ENCODE measurements at places on chromosomes 11 and 22. TPM values are rescaled to one million over a fixed set of nuclear protein-coding genes. Genes with fewer than 3 reads are reported as not detected.

The ALDH3B1 gene
- 26.0 TPM for total RNA-seq

The OR51G2 gene
- not detected for total RNA-seq

The POU2AF1 gene
- not detected for total RNA-seq

The BUD13 gene
- 12.8 TPM for total RNA-seq

The GAL3ST3 gene
- total RNA-seq, result not detected

The CD3G gene
- total RNA-seq, result not detected

The DDT gene
- 106 TPM for total RNA-seq

The CNGA4 gene
- not detected for total RNA-seq

The PRG3 gene
- not detected for total RNA-seq

The KDM4F gene
- total RNA-seq, result not detected

The CRYBB2 gene
- not detected for total RNA-seq

The NRGN gene
- total RNA-seq, result 6.5 TPM

The MRPL17 gene
- total RNA-seq, result 86.2 TPM

The PAMR1 gene
- total RNA-seq, result 156 TPM

The HMOX1 gene
- total RNA-seq, result 116 TPM

The WT1 gene
- not detected for total RNA-seq

The OR2AT4 gene
- not detected for total RNA-seq

The SLC5A1 gene
- not detected for total RNA-seq

The BTBD18 gene
- not detected for total RNA-seq

The INS gene
- total RNA-seq, result not detected

The PATE3 gene
- not detected for total RNA-seq

The MRGPRX3 gene
- not detected for total RNA-seq

The SCGB1C1 gene
- total RNA-seq, result not detected

The TSPAN18 gene
- total RNA-seq, result not detected

The OR5T1 gene
- total RNA-seq, result not detected

The MARK2 gene
- total RNA-seq, result 26.4 TPM

The HBG1 gene
- total RNA-seq, result not detected

The PANX2 gene
- 1.5 TPM for total RNA-seq

The C11orf21 gene
- not detected for total RNA-seq

The EXPH5 gene
- total RNA-seq, result 0.39 TPM

The KCNJ1 gene
- total RNA-seq, result not detected

The C11orf86 gene
- not detected for total RNA-seq

The SYTL2 gene
- total RNA-seq, result 19.6 TPM

The CRYBB3 gene
- not detected for total RNA-seq

The CLMP gene
- total RNA-seq, result 160 TPM

The RFPL1 gene
- not detected for total RNA-seq

The OR52I1 gene
- not detected for total RNA-seq

The LGALS12 gene
- total RNA-seq, result not detected

The MADD gene
- total RNA-seq, result 22.7 TPM

The BAIAP2L2 gene
- total RNA-seq, result not detected

The GPR83 gene
- not detected for total RNA-seq

The NAALAD2 gene
- total RNA-seq, result not detected

The SAA2 gene
- not detected for total RNA-seq

The OR51F2 gene
- total RNA-seq, result not detected

The APOBEC3F gene
- total RNA-seq, result 9.4 TPM

The ANO9 gene
- total RNA-seq, result not detected
